ENCODE measurements at places on chromosomes 13 and 19.

DNA sequence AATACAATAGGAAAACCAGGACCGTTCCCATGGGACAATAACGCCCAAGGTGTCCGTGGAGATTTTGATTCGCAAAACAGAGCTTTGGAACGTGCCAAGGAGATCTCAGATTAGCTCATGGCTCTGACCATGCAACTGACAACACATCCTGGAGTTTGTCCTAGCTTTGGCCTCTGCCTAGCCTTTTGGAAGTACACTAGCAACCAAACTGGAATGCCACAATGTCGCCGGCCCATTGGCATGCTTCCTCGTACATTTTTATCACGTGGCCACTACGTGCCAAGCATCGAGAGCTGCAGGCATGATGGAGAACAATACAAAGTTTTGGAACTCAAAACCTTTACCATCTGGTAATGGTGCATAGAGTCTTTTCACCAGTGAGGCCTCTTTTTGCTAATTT is 256.5 kb downstream of the DCLK1 start:
- no peak for DNase-seq

DNA sequence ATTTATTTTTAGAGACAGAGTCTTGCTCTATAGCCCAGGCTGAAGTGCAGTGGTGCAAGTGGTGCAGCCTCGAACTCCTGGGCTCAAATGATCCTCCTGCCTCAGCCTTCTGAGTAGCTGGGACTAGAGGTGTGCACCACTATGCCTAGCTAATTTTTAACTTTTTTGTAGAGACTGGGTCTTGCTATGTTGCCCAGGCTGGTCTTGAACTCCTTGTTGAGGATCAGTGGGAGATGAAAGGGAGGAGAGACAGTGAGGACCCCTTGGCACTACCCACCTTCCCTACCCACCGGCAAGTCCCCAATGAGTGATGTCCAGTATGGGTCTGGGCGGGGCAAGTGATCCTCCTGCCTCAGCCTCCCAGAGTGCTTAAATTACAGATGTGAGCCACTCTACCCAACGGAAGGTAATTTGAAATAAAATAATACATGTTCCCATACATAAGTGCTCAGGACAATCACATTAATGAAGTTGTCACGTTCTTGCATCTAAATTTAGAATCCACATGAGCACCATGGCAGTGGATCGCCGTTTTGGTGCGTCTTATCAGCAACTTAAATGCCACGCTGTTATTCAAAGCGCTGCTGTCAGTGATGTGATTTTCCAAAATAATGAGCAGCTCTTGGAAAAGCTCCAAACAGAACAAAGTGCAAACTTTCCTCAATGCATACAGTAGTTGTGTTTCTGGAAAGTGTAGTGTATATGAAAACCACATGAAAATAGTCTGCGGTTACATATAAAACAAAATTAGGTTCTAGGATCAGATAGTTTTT is 5.9 kb upstream of the ARL11 start:
- DNase-seq = no peak

DNA sequence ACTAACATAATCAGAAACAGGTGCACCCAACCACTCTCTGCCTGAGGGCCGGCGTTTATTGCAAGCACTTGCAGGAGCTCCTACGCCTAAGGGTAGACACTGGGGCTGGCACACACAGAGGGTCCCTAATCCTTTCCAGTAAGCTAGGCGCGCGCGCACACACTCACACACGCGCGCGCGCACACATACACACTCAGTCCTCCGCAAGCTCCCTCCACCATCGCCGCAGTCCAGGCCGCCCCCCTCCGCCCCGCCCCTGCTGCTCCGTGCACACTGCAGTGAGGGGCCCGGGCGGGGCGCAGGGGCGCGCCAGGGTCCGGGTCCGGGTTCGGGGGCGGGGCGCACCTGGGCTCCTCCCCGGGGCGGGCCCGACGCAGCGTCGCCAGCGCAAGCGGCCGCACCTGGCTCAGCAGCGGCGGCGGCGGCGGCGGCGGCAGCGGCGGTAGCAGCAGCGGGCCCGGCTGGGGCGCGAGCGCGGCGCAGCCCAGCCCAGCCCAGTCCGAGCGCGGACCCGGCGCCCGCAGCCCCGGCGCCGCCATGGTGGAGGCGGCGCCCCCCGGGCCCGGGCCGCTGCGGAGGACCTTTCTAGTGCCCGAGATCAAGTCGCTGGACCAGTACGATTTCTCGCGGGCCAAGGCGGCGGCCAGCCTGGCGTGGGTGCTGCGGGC is at the start of gene CAMSAP3:
CAMSAP3 (plus strand) TSS at position 398 of the 668 bp plus-strand sequence; CDS start at position 538, 140 bp downstream.
- peak; percentile 44 for DNase-seq

GRCh38 chr13:97502181-97502580 is 68.2 kb downstream of the RAP2A start:
- no peak for DNase-seq

GRCh38 chr13:43732726-43733125 is 54.0 kb downstream of the ENOX1 start:
- DNase-seq = no peak

- DNase-seq = no peak
Measured at GRCh38 chr19:50550594-50550966, 17.7 kb downstream of the LRRC4B start.

- no peak for DNase-seq
Measured at GRCh38 chr13:64688893-64689677, 2541.1 kb downstream of the PCDH9 start.

All from NCI-H2107 (cell line).